ENCODE measurements at places on chromosomes 6 and 20.

DNA sequence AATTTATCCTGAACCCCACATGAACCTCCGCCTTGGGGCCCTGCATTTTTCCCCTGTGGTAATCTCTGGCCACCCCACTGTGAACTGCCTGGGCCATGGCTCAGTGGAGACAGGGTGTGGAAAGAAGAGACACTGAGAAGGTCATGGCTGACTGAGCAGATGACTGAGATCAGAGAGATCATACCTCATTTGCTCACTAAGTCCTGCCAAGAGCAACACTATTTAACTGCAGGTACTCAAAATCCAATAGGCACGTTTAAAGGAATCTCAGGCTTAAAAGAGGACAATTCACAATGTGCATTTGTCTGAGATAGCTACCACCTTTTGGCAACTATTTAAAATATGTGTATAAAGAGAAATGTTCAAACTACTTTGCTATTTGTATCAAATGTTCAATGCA, 305.0 kb downstream of the GMDS start:
- DNase-seq = no peak

DNA sequence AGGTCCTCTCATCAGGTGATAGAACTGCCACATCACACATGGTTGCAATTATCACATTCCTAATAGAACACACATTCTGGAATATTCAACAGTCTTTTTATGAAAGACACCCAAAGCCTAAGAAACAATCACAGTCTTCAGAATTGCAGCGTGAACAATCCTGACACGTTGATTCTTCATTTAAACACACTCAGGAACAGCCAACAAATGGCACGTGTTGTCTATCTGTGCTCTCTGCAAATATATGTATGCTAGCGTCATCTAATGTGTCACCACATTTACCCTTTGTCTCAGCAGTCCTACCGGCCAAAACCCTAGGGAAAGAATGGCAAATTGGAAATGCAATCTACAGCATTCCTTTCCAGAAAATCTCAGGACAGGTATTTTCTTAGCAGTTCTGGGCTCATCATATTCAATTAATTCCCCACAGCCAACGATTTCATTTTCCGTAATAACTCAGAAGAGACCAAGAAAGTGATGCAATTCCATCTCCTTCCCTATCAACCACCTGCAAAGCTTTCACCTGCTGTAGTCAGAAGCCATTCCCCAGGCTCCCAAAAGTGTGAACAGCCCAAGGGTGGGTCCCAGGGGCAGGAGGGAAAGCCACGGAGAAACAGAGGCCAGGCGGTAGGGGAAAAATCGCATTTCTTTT, 280.3 kb upstream of the JARID2 start:
- no peak for DNase-seq

DNA sequence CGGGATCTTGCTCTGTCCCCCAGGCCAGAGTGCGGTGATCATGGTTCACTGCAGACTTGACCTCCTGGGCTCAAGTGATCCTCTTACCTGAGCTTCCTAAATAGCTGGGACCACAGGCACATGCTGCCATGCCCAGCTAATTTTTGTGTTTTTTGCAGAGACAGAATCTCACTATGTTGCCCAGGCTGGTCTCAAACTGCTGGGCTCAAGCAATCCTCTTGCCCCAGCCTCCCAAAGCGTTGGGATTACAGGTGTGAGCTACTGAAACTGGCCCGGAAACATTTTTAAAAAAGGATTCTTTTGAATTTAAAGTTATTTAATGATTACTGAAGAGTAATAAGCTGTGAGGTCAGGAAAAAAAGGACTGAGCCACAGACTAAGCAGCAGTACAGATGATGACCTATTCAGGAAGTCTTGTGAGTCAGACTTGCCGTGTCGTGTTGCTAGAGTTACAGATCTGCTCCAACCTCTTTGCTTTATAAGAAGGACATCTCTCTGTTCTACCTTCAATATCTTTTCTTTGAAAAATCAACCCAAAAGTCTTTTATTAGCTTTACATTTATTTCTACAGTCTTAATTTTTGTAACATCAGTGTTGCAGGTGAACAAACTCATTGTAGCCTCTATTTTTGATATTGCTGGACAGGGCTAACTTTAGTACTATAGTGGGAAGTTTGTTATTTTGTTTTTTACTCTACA, 108.7 kb downstream of the NCOA3 start:
- peak; percentile 87 for DNase-seq

DNA sequence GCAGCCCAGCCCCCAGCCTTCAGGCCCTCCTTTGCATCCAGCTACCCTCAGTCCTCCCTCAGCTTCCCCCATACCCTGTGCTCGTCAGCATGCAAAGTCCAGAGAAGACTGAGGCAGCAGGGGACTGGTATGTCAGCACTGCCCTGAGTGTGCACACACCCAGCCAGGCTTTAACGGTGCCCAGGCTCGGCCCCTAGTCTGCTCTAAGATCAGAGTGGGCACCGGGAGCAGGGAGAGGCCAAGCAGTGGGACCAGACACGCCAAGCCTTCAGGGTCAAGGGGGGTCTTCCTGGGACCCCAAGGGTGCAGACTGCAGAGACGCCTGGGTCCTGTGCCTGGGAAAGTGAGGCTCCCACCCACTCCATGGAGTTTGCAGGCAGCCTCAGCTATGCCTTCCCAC, 74.7 kb downstream of the GPR63 start:
- no peak for DNase-seq

GRCh38 chr6:159014406-159014805, 14.4 kb upstream of the RSPH3 start:
- no peak for DNase-seq

DNA sequence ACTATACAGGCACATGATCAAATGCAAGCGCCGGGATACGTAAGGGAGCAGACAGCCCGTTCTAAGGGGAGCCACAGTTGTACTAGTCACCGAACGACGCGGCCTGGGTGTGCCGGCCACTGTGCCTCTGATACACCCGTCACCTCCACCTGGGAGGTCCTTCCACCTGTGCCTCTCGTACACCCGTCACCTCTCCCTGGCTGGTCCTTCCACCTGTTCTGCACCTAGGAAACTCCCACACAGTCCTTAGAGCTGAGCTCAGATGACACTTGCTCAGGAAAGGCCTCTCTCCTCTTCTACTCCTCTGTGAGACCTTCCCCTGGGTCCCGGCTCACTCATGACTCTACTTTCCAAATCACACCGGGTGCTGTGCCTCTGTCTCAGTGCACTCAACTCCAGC, 245.0 kb downstream of the TTLL2 start:
- no peak for DNase-seq

DNA sequence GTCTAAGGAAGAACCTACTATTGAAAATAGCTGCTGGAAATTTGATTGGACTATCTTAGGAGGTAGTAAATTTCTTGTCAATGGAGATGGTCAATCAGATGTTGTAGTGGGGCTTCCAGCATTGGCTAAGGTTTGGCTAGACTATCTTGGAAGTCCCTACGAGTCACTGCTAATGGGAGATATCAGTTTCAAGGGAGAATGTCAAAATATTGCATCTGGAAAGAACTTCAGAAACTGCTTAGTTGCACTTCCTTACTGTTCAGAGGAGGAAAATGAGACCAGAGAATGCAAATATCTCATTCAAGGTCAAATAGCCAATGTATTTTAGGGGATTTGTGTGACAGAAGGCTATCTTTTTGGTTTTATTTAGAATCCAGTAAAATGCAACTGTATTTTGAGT, 53.5 kb upstream of the CCN2 start:
- DNase-seq = no peak

DNA sequence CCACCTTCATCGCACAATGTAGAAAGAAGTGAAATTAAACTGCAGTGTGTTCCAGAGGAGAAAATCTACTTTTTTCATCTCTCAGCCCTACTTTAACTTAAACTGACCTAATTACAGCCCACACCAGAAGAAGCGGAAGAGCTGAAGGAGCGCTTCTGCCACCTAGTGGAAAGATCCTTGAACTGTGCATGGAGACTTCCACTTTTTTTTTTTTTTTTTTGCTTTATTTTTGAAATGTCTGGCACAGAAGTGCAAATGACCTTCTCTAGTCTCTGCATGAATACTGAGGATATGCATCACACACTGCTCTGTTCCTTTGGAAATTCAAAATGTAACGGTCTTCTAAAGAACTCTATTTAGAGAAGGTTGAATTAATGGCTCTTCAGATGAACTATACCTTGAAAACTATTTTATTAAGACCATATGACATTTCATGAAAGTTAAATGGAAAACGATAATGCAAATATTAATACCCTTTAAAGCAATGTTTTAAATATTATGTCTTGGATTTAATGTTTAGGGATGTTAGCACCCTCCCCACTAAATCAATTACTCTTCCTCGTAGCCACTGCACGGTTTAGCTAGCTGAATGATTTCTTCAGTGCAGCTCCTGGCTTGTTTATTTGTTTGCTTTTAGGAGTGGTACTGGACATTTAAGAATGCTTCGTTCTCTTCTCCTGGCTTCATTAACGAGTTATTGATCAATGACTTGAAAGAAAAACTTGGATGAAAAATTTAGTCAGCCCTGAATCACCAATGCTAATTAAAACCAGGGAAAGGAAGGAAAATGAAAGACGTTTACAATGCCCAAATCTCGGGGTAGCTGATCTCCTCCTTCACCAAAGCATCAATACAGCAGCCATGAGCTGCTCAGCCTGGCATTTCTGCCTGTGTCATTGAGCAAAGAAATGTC, 569.6 kb upstream of the GJE1 start:
- peak; percentile 68 for DNase-seq

GRCh38 chr20:10699941-10700340, 26.1 kb upstream of the JAG1 start:
- DNase-seq = no peak

DNA sequence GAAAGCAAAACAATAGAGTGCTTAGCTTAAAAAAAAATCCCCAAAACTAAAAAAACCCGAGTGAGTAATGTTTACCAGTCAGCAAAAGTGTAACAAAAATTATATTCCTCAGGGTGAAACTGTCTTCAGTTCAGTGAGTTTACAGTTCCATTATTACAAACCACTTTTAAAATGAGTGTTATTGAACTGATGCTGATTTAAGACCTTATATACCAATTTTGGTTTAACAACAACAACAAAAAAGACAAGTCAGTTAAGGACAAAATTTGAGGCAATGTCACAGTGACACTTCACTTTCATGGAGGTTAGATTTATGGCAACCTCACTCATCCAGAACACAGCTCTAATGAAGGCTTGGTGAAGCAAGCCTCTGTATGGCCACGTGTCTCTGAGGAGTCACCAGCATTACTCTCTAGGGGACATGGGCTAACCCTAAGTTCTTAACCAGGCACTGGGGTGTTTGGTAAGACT, 630.8 kb downstream of the PHF3 start:
- DNase-seq = no peak

DNA sequence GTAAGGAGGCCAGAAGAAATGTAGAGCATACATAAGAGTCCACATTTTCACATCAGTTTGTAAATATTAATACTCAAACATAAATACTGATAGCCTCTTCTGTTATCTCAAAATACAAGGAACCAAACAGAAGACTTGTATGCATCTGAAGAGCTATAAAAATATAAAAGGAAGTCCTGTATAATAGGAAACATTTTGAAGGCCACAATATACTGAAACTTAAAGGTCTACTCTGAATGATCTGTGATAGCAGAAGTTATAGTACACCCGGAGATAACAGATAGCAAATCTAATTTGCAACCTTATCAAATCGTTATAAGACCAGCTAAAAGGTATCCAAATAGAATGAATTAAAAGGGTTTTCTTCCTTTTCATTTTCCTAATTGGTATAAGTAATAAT, 111.2 kb downstream of the HIVEP2 start:
- DNase-seq = no peak

DNA sequence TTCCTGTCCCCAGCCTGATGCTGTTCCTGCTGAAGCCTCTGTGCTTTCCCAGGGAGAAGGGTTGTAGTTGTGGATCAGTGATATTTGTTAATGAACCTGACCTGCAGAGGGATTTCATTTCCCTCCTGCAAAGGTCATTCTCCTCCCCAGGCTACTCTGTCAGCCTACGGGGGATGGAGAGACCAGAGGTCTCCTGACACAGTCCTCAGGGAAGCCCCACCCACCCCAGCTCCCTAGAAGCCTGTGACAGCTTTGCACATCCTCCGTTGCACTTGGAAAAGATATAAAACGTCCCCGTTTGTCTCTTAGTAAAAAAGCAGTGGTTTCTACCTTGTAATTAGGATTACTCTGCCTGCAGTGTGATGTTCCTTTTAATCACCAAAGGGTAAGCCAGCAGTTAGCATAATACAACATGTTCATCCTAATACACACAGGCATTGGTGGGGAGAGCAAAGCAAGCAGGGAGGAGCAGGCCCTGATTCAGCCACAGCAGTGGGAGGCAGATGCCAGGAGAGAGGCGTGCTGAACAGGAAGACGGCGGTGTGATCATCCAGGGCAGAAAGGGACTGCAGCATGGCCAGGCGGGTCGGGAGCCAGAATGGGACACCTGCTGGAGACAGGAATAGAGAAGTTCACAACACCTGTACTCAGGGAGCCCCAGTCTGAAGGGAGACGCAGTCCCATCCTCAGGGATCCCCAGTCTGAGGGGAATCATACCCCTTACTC, 293.5 kb downstream of the LRFN2 start:
- DNase-seq = no peak

GRCh38 chr6:117605169-117605826, 3.0 kb upstream of the GOPC start:
- peak; percentile 69 for DNase-seq

DNA sequence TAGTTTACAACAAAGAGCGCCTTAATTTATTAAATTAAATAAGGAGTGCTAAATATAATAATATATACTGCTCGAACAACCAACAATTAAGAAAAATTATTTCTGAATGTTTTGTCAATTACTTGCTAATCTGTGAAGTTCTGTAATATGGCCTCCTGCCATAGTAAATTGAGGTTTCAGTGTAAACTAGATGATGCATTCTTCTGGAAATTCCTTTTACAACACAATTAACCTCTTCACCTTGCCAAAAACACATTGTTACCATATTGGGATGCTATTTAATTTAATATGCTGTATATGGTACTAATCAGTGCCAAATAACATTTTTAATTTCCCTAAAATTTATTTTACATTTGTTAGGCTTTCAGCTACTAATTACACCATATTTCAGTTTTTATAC, 808.4 kb upstream of the CITED2 start:
- no peak for DNase-seq

DNA sequence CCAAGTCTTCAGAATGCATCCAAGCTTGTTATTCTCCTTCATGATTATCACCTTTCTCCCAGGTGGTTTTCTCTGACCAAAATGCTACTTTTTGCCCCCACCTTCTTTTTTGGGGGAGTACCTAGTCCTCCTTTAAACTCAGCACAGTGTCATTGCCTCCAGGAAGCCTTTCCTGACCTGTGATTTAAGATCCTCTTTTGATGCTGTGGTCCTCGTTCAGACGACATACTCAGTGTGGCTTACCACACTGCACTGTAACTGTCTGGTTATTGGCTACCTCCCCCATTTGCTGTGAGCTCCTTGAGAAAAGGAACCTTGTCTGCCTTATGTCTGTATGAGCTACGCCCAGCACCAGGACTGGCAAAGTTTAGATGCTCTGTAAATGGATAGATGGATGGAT, 14.6 kb downstream of the SAYSD1 start:
- DNase-seq = no peak

- no peak for DNase-seq
Measured at GRCh38 chr6:121430514-121431460, 4.7 kb upstream of the GJA1 start.
